ENCODE measurements at places on chromosomes 2 and 18.

DNA sequence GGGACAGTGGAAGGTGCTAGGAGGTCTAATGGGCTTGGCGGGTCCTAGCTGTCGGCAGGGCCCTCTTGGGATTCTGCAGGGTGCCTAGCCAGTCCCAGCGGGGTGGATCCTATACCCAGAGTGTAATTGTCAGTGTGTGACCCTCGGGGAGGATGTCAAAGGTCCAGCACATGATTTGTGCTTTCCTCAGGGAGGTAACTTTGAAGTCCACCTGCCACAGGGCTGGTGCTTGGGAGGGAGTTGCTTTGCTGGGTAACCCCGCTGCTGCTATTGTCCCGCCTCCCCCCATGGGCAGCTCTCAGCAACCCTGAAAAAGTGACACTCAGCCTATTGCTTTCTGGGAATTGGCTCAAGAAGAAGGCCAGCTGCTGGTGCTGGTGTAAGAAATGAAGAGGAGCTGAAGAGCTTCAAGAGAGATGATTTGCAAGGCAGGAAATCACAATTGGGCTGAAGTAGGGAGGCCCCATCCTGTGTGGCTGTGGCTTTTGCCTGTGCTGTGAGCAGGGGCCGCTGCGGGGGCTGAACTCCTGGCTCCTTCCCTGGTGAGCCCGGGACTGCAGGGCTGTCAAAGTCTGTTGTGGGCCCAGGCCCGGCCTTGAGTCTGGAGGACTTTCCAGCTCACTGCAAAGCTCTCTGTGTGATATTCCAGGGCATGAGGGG is 36.4 kb downstream of the EMILIN2 start:
- no peak for DNase-seq

DNA sequence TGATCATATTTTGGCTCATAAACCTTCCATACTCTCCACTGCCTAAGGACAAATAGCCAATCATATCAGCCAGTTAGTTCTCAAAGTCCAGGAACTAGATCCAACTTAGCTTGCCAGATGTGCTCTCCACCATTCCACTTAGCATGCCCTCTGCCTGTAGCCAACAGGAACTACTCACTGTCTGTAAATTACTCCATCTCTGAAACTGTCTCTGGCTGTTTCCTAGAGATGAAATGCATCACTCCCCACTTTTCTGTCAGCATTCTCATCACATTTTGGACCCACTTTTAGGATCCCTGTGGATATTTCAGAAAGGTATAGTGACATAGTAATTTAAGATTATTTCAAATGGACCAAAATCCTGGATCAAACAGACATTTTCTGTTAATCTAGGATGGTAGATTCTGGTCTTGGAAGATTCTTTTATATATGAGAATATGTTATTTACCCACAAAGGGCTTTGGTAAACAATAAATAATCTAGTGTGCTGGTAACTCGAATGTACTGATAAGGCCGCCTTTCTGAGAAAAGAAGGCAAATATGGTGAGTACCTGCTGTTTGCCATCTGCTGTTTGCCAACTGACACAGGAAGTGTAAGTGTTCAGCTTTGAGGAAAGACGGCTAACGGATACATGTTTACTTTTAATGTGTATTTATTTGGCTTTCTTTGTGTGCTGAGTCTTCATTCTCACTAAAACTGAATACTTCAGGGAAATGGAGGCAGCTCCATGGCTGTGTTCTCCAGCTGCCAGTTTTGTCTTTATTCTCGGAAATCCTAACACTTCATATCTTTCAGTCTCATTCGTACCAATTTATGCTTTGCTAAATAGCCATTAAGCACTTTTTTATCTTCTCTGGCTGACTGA is 79.5 kb downstream of the EVA1A start:
- no peak for DNase-seq

- DNase-seq, result no peak
Observed at GRCh38 chr2:50347358-50348044, 684.4 kb downstream of the NRXN1 start.

- no peak for DNase-seq
Observed at GRCh38 chr2:155846259-155846658, 486.3 kb downstream of the NR4A2 start.

DNA sequence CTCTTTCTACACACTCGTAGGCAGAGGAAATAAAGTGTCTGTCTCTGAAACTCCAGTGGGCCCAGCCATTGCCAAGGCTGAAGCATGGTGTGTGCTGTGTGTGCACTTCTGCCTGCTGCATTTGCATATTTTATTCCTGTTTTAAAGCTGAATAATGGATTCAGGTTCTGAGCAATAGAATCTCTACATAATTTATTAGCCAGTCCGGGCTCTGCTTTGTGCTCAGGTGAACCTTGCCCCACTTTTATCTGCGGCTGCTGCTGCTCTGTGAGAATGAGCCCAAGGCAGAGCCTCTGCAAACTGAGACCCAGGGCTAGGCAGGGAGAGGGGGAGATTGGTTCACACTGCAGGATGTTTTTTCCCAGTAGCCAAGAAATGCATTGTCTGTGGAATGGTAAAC is 64.6 kb upstream of the SH3BP4 start:
- DNase-seq, result no peak

DNA sequence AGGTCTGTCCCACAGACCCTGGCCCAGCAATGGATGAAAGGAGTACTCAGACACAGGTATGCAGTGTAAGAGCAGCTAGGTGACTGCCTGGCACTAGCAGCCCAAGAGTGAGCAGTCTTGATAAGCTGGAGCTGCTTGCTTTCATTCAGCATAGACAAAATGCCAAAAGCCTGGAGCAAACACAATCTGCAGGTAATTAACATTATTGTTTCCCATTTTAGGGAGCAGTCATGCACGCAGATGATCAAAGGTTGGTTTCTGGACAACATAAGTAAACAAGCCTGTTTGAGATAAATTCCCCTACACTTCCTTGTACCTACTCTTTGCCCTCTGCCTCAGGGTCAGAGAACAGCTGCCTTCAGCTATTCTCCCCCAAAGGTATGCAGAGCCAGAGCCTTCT is 73.7 kb upstream of the MSTN start:
- DNase-seq, result no peak

DNA sequence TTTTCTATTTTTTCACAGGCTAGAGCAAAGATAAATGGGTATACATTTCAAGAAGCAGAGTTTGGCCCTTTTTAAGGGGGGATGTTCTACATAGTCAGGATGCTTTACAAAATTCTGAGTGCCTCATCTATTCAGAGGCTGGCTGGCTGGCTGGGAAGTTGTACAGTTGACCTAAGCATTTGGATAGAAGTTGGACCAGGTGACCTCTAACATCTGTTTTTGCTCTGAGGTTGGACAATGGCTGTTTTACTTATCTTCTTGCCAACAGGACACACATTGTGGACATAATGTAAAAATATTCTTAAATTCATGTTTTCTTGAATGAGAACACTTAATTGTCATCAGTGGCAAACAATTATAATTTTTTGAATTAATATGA is 205.4 kb downstream of the PTPRM start:
- DNase-seq, result no peak

- DNase-seq, result no peak
Observed at GRCh38 chr2:120348737-120349439, 3.0 kb downstream of the INHBB start.

GRCh38 chr2:168896783-168897182 is 4.3 kb upstream of the G6PC2 start:
- no peak for DNase-seq

GRCh38 chr18:9495916-9496705 is 20.8 kb downstream of the RALBP1 start:
- no peak for DNase-seq

DNA sequence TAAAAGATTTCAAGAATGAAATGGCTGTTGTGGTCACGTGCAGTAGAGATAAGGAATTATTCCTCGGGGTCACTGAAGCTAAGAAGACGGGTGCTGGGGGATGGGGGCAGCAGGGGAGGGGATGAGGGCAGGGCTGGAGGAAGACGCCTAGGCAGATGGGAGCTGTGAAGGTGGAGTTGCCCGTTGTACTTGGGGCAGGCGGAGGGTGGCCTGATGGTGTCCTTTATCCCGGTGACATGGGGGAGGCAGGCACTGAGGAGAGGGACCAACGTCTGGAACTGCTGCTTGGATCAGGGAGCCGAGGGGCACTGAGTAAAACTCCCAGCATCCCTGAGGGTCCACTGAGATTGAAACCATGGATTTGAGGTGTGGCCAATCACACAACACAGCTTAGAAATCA is 64.9 kb downstream of the ZCCHC2 start:
- DNase-seq, result no peak

DNA sequence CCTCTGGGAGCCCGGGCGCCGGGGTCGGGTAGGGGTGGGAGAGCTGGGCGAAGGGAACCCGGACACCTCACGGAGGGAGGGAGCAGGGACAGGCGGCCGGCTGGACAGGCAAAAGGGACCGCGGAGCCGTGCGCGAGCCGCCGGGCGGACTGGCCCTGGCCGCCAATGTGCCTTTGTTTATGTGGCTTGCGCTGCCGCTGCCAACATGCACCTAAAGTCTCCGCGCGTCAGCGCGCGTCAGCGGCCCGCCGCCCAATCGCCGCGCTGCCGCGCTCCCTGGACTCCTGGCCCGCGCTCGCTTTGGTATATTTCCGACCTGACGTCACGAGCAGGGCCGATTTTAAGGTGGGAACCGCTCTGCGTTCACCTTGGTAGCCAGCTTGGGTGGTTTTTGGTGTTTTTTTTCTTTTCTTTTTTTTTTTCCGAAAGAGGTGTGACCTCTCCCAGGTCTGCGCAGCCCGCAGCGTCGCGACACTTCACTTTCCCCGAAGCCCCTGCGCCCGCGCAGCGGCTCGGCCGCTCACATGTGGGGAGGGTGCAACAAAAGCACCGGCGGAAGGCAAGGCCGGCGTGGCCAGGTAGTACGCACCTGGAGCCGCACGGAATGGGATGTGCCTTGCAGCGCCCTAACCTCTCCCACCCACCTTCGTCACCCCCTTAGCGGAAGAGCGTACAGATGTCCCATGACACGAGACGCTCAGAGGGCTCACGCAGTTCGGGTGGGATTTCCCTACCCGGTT is at the start of gene NR4A2:
Gene NR4A2, minus strand, starts transcription at position 188 of the 740 bp plus-strand sequence. CDS start 2,535 bp downstream, outside the sequence.
- peak; percentile 93 for DNase-seq

- DNase-seq, result no peak
Observed at GRCh38 chr2:120606280-120606679, 129.4 kb upstream of the GLI2 start.

DNA sequence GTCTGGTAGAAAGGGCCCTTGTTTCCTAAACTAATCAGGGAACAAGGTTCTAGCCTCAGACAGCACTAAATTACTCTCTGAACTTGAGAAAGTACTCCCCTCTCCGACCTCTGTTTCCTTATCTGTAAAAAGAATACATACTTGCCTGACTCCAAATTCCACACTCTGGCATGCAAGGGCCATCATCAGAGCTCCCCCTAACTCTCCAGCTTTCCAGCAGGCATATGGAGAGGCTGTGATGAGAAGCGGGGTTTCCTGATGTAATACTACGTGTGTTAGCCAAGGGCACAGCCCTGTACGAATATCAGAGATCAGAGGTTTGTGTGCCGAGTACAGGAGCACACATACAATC is 1.8 kb upstream of the EVA1A start:
- DNase-seq, result no peak

DNA sequence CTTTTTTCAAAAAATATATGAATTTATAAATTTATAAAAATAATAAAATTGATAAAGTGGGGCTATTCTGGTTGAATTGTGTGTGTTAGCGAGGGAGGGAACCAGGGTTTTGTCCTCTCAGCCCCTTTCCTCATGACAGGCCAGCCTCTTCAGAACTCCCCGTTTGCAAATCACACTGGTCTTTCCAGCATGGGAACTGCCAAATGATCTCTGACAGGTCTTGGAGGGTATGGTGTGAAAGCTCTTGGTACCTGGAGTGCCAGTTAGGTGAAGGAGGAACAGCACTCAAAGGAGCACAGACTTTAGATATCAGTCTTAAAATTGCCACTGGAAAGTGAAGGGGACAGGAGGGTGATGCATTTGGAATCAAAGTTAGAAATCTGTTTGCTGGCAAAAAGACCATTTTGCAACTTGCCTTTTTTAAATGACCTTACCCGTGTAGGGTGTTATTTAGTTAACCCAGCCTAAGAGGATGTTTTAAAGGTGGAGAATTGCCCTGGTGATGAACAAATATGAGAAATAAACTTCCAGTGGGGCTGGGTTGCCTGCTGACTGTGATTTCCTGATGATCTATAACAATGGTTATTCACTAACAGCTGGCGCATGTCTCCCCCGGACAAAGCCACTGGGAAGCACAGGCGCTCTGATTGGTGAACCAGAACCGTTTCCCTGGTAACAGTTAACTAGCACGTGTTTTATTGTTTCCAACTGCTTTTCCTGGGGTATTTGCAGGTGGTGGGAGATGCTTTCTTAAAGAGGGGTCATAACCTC is 85.3 kb upstream of the EFEMP1 start:
- DNase-seq, result no peak

- DNase-seq, result peak; percentile 26
Observed at GRCh38 chr2:55097082-55097460, 46.8 kb upstream of the RTN4 start.

DNA sequence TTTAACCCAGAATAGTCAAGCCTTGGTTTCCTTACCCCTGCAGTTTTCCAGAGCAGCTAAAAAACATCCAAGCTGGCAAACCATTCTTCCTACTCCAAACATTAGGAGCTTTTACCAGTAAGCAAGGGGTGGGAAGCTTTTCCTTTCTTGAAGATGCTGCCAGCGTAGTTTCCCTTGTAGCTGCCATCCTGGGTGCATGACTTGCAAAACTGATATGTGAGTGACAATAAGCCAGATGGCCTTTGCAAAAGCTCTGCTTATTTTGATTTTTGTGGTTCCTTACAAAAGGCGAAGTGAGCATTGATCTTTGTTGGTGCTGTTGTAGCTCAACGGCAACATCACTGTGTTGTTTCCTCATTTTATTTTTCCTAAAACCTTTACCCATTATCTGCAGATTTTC is 138.8 kb downstream of the WDSUB1 start:
- DNase-seq, result peak; percentile 78

GRCh38 chr2:16899958-16900357 is 234.3 kb upstream of the CYRIA start:
- DNase-seq, result no peak

- DNase-seq, result no peak
Observed at GRCh38 chr2:106127282-106127771, 66.8 kb downstream of the UXS1 start.

- no peak for DNase-seq
Observed at GRCh38 chr18:62944454-62944853, 229.1 kb downstream of the PHLPP1 start.

- DNase-seq, result no peak
Observed at GRCh38 chr2:221492636-221493035, 79.5 kb downstream of the EPHA4 start.

DNA sequence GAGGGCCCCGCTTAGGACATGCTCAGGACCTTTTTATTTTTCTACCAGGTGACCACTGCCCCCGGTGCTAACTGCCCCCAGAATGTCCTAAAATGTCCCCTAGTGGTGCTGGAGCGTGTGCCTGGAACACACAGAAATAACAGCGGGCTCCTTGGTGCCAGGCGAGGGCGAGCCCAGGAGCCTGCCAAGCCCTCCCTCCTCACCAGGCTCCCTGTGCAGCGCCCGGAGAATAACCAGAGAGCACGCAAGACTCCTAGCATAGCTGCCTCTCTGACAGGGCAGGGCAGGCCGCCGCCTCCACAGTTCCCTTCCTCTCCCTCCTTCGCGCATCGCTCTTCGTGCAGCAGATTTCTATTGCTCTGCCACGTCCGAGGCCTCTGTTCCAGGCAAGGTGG is 84.3 kb upstream of the ZNF516 start:
- no peak for DNase-seq

- no peak for DNase-seq
Observed at GRCh38 chr2:189791338-189792042, 7.2 kb downstream of the PMS1 start.

All from erythroblast (primary cell).